ENCODE measurements at places on chromosomes 12 and 14. TPM values are rescaled to one million over a fixed set of nuclear protein-coding genes. Genes with fewer than 3 reads are reported as not detected.

The CYP27B1 gene
- 0.44 TPM for total RNA-seq

The TRIM9 gene
- 0.24 TPM for total RNA-seq

The CPNE6 gene
- total RNA-seq = not detected

The SLC35F4 gene
- total RNA-seq = not detected

The ART4 gene
- total RNA-seq = 5.4 TPM

The ESPL1 gene
- total RNA-seq = 1.3 TPM

The CLEC4A gene
- total RNA-seq = 1.0 TPM

The APOF gene
- total RNA-seq = not detected

The IRF2BPL gene
- total RNA-seq = 41.4 TPM

The ZC2HC1C gene
- 7.8 TPM for total RNA-seq

The ARID4A gene
- total RNA-seq = 20.5 TPM

DNA sequence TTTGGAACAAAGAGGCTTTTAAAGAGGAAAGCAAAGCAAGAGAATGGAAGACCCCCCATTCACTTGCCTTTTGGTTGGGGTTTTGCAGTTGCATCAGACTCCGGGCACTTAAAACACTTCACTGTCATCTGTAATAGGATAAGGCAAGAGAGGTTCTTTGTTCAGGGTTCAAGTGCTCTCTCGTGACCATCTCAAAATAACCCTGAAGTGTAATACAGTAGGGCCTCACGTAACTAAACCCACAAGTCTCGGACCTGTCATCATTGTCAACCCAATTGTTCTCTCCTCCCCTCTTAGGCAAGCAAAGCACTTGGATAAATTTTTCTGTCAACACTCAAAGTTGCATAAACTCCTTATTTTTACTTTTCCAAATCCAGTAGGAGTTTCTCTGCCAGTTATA is 26.9 kb upstream of the MYBPC1 start:
- DNase-seq = no peak

DNA sequence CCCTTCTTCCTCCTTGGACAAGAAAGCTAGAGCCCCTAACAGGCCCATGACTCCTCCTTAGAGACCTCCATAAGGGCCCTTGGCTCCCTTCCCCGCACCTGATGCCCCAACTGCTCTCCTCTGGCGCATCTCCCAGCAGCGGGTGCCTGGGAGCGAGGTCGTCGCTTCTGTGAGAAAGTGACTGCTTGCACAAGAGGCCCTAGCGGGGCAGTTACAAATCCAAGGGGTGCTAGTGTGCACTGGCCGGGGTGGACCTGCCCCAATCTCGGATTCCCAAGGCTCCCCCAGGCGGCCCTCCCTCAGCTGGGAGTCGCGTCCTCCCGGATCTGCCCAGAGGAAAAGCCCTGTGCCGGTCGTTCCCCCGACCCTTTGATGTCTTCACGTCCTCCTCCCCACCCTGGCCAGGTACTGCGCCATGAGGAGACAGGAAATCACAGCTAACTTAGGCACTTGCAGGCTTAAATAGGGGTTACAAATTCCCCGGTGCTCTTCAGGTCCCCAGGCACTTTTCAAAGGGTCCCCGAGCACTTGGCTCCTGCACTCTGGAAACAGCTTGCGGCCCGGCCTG is 2.8 kb downstream of the NKX2-8 start:
- no peak for DNase-seq

- DNase-seq = no peak
Measured at GRCh38 chr12:96810477-96810876, 96.6 kb upstream of the NEDD1 start.

- DNase-seq = no peak
Measured at GRCh38 chr12:101608301-101609133, 13.7 kb downstream of the MYBPC1 start.

- peak; percentile 23 for DNase-seq
Measured at GRCh38 chr14:53042480-53042879, 91.6 kb upstream of the FERMT2 start.

DNA sequence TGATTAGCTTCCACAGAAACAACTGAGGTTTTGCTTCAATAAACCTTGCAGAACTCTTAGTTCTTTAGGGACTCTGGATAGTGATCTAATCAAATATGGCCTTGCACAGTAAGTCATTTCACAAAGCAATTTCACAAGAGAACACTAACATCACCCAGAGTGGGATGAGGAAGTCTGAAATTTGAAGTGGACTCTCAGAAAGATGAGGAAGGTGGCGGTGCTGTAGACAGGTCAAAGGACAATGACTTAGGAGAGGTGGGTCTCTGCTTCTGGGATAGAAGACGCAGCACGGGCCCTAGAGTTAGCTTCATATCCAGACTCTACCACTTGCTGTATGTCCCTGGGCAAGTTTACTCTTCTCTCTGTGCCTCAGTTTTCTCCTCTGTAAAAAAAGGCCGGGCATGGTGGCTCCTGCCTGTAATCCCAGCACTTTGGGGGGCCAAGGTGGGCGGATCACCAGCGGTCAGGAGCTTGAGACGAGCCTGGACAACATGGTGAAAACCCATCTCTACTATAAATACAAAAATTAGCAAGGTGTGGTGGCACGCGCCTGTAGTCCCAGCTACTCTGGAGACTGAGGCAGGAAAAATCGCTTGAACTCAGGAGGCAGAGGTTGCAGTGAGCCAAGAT is 18.9 kb downstream of the FOS start:
- no peak for DNase-seq

DNA sequence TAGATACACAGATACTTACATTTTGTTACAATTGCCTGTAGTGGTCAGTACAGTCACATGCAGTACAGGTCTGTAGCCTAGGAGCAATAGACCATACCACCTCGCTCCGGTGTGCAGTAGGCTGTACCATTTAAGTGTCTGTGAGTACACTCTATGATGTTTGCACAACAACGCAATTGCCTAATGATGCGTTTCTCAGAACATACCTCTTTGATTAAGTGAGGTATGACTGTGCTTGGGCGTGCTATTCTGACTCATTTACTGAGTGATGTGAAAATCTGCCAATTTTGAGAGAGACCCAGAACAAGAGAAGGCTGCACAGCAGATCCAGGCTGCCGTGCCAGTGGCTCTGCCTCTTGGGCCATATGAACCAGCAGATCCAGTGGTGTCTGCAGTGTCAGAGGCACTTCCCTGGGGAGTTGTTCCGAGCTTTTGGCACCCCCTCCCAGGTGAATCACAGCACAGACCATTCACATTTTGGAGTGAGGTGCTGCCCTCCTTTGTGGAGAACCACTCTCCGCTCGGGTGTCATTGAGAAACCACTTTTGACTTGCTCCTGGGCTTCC is 20.4 kb downstream of the DLK1 start:
- no peak for DNase-seq

GRCh38 chr12:107131832-107132616 is 38.7 kb upstream of the CRY1 start:
- no peak for DNase-seq

DNA sequence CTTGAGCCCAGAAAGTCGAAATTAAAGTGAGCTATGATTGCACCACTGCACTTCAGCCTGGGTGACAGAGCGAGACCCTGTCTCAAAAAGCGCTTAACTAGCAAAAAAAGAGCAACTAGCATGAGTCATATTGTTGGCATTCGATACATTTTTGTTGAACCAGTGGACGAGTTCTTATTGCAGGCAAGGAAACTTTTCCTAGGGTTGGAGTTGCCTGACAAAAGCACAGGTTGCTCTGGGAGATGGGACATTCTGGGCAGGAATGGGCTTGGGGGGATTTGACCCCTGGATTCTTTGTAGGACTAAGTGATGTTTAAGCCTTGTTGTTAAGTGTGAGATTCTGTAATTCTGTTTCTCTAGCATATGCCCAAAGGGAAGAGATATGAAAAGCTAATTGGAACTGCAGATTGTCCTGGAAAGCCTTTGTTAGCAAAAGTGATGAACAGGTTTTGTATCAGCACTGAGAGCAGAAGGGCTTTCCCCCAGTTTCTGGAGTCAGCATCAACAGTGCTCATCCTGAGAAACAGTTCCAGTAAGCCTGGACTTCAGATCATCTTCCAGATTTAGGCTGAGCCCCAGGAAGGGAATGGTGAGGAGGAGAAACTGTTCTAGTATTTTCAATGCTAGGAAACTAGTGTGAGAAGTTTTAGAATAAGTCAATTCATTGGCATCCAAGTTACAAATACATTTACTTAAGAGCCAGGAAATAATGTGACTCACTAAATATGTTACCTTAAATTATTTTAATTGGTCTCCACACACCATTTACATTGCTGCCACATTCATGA is 123.1 kb downstream of the SRGAP1 start:
- no peak for DNase-seq

- no peak for DNase-seq
Measured at GRCh38 chr12:51484119-51484518, 59.5 kb downstream of the SLC4A8 start.

DNA sequence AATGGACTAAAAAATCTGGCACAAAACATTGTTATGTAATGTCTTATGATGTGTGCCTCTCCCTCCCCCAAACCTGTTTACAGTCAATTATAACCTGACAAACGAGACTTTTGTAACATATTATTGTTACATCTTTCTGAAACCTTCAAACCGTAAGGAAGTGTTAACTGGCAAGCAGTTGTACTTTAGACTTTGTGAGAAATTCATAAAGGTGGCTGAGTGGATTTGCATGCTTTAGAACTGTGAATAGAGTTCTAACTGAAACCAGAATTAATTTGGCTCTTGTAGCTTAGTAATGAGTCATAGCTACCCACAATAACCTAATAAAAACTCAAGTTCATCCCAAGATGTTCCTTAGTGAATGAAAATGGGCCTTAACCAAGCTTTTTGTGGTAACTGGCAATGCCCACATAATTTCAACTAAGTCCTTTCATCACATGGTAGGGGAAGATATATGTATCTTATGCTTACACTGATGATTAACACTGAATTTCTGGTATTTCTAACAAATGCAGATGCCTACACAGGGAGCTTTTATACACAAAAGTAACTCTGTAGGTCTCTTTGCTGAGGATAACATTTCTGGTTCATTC is 29.7 kb downstream of the RAD9B start:
- DNase-seq = no peak

DNA sequence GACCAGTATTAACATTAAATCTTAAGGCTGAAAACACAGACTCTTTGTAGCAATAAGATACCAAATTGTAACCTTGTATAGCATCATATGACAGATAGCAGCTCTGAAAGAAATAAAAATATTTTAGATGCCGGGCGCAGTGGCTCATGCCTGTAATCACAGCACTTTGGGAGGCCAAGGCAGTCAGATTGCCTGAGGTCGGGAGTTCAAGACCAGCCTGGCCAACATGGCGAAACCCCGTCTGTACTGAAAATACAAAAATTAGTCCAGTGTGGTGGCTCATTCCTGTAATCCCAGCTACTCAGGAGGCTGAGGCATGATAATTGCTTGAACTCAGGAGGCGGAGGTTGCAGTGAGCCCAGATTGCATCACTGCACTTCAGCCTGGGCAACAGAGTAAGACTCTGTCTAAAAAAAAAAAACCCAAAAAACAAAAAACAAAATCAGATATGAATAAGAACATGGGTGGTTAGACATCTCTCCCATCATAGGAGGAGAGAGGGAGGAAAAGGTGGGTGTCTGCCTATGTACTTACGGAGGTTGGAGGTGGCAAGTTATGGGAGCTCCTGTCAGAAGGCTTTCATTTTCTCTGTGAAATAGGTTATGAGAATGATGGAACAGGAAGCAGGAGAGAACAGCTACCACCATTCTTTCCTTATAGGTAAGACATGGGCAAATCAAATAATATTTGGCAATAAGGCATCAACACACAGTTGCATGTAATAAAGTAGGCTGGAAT is 7.6 kb upstream of the HEBP1 start:
- DNase-seq = no peak

- DNase-seq = no peak
Measured at GRCh38 chr12:41019461-41019860, 168.7 kb upstream of the PDZRN4 start.

GRCh38 chr14:79910086-79910485 is 301.2 kb downstream of the DIO2 start:
- DNase-seq = no peak

- no peak for DNase-seq
Measured at GRCh38 chr12:118274066-118274465, 98.6 kb downstream of the TAOK3 start.

GRCh38 chr14:103273745-103274615 is 60.1 kb upstream of the EIF5 start:
- no peak for DNase-seq

GRCh38 chr12:26691234-26691970 is 141.6 kb downstream of the ITPR2 start:
- no peak for DNase-seq

- DNase-seq = no peak
Measured at GRCh38 chr14:51939755-51940301, 49.5 kb upstream of the RTRAF start.

- no peak for DNase-seq
Measured at GRCh38 chr14:74239848-74240793, 872 bp downstream of the VSX2 start.

GRCh38 chr12:132585177-132585576 is 25.2 kb downstream of the LRCOL1 start:
- no peak for DNase-seq

GRCh38 chr12:91044586-91044985 is 13.2 kb downstream of the KERA start:
- no peak for DNase-seq

DNA sequence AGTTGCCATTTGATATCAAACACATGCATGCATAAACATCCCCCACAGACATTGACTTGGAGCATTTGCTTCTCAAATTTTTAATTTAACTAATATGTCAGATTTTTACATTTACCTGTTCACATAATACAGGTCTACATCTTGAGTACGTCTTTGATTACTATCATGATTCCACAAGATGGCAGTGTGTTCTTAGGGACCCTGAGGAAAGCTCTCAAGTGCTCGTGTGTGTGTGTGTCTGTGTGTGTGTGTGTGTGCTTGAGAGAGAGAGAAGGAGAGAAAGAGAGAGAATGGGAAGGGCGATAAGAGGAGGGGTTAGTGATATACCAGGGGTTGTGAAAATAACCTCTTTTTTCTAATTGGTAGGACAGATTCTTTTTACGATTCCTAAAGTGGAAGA is 167.1 kb upstream of the OR4E1 start:
- DNase-seq = no peak

DNA sequence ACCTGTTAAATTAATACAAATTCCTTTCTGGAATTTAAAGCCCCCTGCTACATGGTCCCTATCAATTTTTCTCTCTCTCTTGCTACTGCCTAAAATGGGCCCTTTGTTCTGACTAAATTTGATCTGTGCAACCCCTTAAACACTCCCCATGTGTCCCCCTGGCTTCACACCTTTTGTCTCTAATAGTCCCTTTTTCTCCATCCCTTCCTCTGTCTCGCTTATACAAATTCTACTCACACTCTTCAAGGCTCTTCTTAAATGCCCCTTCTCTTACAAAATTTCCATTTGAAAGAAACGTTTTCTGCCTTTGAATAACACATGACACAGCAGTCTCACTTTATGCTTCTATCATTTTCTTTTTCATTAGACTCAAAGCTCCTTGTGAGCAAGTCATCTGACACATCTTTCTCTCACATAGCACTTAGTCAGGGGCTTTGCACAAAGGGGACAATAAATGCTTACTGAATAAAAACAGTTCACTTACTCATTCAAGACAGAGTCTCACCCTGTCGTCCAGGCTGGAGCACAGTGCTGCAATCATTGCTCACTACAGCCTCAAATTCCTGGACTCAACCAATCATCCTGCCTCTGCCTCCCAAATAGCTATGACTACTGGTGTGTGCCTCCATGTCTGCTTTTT is 41.5 kb upstream of the NR2C1 start:
- DNase-seq = no peak

- DNase-seq = no peak
Measured at GRCh38 chr12:32301216-32301615, 98.1 kb upstream of the FGD4 start.

GRCh38 chr12:95687937-95688336 is 102.6 kb downstream of the NTN4 start:
- DNase-seq = no peak

GRCh38 chr12:24226745-24227350 is 277.4 kb upstream of the SOX5 start:
- peak; percentile 55 for DNase-seq

- DNase-seq = peak; percentile 27
Measured at GRCh38 chr14:70086685-70087379, 101.9 kb downstream of the SLC8A3 start.

Data from left cardiac atrium (tissue), 4 donors.